ENCODE measurements at places on chromosomes 13 and 19.

- DNase-seq = no peak
Observed at GRCh38 chr13:25604106-25604505, 232.3 kb downstream of the ATP8A2 start.

DNA sequence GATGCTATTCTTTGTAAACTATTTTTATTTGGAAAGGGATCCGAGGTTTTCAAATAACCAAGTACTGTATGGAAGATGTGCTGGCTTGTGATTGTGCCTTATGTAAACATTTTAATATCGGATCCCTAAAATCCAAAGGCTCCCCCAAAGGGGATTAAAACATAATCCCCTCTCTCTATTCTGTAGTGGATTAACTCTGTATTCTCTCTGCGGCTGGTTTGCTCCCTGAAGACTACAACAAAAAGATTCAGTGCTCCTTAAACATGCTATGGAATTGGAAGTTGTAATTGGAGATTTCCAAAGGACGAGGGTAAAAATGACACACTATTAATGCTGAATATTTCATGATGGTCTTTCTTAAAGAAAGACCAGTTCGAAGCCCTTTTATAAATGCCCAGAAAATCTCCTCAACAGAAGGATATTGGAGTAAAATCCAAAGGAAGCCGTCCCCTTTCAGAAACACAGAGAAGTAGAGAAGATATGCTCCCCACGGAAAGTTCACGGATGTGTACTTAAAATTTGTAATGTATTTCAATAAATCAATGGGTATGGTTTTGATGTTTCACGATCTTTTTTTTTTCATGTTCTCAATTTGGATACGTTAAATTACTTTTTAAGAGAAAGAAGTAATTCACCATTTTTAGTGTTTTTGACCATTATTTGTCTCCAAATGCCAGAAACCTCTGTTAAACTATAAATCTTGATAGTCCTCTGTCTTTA is 6.5 kb downstream of the MAB21L1 start:
- peak; percentile 55 for DNase-seq

DNA sequence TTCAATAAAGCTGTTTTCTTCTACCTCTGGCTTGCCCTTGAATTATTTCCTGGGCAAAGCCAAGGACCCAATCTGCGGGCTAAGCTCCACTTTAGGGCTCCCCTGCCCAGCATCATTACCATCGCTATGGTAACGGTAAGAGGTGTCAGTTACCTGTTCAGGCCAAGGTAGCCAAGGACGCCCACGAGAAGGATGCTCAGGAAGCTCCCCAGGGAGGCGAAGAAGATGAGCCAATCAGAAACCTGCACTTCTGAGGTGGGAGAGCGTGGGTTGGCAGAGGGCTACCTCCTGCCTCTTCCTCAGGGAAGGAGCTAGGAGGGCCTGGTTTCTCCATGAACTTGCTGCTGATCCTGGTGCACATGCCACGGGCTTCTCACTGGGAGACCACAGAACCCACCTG is 24.7 kb downstream of the IL12RB1 start:
- DNase-seq = no peak

GRCh38 chr13:62598708-62599107 is 1183.1 kb upstream of the PCDH20 start:
- DNase-seq = no peak

- DNase-seq = peak; percentile 59
Observed at GRCh38 chr13:76723551-76724232, 162.5 kb downstream of the KCTD12 start.

- DNase-seq = no peak
Observed at GRCh38 chr13:41500511-41500910, 43.2 kb downstream of the RGCC start.

- no peak for DNase-seq
Observed at GRCh38 chr13:101092985-101093384, 323.3 kb downstream of the NALCN start.

- no peak for DNase-seq
Observed at GRCh38 chr19:1752757-1753728, at the start of gene ONECUT3. Gene ONECUT3, plus strand, starts transcription at chr19:1753506. Its CDS starts 157 bp downstream, at chr19:1753663.

DNA sequence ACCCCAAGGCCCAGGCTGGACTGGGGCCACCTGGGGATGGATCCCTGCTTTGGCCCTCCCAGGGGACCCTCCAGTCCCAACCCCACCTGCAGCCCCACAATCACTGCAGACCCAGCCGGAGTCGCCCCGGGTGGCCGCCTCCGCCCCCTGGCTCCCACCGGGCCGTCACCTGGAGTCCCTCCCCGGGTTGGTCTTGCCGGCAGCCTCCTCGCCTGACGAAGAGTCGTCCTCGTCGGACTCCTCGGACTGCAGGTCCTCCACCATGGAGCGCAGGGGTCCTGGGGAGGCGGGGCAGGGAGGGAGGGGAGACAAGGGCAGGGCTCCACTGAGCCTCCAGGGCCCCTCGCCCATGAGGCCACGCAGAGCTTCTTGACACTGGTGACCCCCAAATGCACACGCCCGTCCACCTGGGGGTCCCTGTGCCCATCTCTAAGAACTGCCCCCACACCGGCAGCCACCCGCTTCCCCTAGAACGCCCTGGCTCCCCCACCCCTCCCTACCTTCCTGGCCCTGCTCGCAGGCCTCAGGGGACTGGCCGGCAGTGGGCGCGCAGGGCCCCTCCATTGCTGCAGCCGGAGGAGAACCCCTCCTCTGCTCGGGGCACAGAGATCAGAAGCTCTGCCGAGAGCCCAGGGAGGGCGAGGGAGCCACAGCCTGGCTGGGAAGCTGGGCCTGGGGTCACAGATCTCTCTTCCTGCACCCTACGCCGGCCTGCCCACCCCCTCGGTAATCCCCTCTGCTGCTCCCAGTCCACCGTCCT is 63.4 kb downstream of the MLLT1 start:
- DNase-seq = no peak

GRCh38 chr13:21608961-21609360 is 5.0 kb upstream of the MICU2 start:
- DNase-seq = no peak

- no peak for DNase-seq
Observed at GRCh38 chr19:29658221-29658991, 6.9 kb upstream of the PLEKHF1 start.

DNA sequence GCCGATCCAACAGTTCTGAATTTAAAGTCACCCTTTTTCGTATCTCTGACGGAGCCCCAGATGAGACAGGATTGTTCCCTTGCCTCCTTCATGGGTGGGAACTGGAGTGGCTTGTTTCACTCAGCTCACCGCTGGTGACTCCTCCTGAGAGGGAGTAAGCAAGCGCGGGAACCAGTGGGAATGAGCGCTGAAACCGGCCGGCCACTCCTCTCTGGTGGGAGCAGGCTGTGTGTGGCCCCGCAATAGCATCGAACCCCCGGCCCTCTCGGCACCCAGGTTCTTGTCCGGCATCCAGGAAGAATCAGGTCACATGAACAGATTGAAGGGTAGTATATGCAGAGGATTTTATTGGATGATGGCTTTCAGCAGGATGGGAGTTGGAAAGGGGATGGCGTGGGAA is 1211.6 kb upstream of the PCDH20 start:
- DNase-seq = no peak

DNA sequence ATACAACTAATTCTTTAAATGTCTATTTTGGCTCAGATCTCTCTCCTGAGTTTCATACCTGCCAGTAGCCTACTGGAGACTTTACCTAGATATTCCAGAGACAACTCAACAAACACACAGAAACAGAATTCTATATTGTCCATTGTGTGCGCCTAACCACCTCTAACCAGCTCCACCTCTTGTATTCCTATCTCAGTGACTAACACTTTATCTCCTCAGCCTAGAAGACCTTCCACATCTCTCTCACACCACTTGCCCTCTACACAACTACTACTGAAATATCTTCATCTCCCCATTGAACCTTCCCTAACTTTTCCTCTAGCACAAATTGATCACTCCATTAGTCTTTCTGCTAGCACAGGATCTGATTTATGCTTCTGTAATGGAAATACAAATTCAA is 6.7 kb downstream of the VWA8 start:
- no peak for DNase-seq

DNA sequence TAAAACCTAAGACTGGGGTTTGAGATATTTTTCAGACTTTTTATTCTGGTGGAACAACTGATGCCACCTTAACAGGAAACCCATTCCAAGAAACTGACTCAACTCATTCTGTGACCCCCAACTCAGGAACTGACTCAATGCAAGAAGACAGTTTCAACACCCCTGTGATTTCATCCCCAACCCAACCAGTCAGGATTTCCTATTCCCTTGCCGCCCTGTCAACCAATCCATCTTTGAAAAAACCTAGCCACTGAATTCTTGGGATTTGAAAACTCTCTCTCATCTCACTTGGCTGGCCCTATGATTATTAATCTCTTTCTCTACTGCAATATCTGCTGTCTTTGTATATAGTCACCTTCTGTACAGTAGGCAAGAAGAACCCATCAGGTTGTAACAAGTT is 1211.9 kb upstream of the ATXN8OS start:
- DNase-seq = no peak

DNA sequence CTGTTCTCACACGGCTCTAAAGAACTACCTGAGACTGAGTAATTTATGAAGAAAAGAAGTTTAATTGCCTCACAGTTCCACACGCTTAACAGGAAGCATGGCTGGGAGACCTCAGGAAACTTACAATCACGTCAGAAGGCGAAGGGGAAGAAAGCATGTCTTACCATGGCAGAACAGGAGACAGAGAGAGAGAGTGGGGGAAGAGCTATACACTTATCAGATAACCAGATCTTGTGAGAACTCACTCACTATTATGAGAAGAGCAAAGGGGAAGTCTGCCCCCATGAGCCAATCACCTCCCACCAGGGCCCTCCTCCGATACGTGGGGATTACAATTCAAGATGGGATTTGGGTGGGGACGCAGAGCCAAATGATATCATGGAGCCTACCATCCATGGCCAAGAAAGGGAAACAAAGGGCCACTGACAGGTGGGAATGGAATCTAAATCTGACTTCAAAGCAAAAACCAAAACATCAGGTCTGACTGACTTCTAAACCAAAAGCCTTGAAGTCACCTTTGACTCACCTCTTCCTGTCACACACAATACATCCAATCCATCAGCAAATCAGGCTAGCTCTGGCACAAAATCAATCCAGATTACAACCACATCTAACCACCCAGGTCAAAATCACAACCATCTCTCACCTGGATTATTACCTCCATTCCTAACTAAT is 189.7 kb downstream of the ENOX1 start:
- no peak for DNase-seq

GRCh38 chr19:28224441-28224840 is 988.5 kb downstream of the UQCRFS1 start:
- DNase-seq = no peak

- peak; percentile 11 for DNase-seq
Observed at GRCh38 chr19:14434543-14435319, 1.6 kb downstream of the PKN1 start.

DNA sequence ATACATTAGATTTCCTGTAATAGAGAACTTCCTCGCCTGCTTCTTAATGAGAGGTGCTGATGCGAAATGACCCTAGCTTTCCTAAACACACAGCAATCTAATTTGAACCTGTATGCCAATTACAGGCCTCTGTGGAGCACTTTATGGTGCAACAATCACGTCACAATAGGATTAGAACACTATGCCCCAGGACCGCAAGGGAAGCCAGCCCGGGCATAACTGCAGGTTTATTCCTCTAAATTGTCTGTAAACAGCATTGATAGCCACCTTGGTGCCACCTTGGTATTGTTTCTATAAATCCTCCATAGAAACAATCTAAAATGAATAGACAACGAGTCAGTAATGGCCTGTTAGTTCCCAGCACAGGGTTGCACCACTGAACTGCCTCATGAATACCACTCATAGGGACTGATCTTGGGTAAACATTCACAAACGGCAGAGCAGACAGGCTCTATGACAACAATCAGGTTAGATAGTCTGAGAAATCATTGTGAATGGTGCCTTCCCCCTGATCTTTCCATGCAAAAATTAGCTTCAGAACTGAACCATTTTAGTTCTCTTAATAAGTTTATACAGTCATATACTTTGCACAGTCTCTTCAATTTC is 182.5 kb upstream of the OBI1 start:
- no peak for DNase-seq

DNA sequence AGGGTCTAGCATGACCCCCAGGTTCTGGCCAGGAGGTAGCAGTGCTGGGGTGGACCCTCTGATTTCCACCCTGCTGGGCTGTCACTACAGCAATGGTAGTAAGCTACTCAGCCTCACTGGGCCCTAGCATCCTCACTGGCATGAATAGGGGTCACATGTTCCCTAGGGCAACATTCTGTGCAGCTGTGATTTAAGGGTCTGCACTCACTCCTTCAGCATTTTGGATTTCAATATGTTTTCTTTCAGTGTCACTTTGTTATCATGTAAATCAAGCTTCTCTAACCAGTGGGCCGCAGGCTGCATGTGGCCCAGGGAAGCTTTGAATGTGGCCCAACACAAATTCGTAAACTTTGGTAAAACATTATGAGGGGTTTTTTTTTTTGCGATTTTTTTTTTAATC is 57.8 kb downstream of the SPATA13 start:
- DNase-seq = no peak

- no peak for DNase-seq
Observed at GRCh38 chr13:84032116-84032515, 149.8 kb upstream of the SLITRK1 start.

GRCh38 chr13:50379584-50379983 is 364.3 kb downstream of the KCNRG start:
- DNase-seq = no peak

GRCh38 chr13:40377783-40378182 is 288.7 kb downstream of the FOXO1 start:
- no peak for DNase-seq

DNA sequence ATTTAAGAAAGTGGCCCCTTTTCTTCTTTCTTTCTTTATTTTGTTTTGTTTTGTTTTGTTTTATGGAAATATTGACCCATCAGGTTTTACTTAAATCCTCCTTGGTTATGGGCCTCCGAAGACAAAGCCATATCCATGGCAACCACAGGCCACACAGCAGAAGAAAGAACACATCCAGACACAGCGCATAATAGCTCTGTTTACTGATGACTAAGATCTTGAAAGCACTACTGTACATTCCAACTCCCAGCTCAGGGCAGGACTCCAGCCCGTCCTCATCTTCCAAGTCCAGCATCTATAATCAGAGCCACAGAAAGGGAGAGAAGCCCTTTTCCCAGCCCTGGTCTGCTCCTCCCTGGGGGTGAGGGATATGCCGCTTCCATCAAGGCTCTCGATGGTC is 84.3 kb downstream of the NUFIP1 start:
- no peak for DNase-seq

GRCh38 chr13:113794764-113795173 is 35.7 kb downstream of the TMEM255B start:
- DNase-seq = no peak

DNA sequence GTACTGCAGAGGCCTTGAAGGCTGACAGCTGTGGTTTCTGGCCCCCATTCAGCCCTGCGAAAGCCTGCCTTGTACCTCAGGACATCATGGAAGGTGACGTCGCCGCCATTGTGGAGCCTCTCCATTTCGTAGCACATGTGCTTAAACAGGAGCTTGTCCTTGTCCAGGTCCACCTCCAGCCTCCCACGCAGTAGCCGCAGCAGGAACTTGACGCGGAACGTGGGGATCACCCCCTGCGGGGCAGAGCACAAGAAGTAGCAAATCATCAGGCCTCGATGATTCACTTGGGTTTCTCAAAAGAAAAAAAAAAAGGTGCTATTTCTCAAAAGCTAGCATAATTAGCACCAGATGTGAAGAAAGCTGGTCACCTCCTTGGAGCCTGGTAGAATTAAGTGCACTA is 351.0 kb downstream of the NALCN start:
- DNase-seq = no peak
